ENCODE measurements at places on chromosomes 2 and 18.

- no peak for DNase-seq
Observed at GRCh38 chr2:187102381-187102780, 253.4 kb upstream of the ZSWIM2 start.

- no peak for DNase-seq
Observed at GRCh38 chr2:79771493-79771892, 258.6 kb downstream of the CTNNA2 start.

GRCh38 chr18:1746131-1746530, 825.2 kb downstream of the METTL4 start:
- DNase-seq, result no peak

DNA sequence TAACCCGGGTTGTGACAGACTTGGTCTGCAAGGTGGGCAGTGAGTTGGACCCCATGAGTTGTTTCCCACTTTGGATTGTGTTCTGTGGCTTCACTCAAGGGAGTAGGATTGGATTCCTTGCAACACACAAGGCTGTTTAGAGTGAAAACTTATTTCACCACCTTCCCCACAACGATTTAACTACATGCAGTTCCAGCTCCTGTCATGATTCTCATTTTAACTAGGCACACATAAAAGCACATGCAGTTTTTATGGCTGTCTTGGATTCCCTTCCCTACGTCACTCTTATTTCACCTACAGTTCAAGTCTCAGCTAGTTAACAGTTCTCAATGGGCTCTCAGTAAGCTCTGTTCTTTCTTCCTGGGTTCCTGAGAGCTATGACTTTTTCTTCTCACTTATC, 15.9 kb downstream of the EFEMP1 start:
- DNase-seq, result no peak

Data from activated T-helper 1 cell treated with anti-CD3 and anti-CD28 coated beads, Interleukin-2, amount 50 U/mL, for 16 hours (primary cell).